ENCODE measurements at places on chromosomes 13 and 19.

GRCh38 chr13:42891591-42891990, 100.5 kb downstream of the EPSTI1 start:
- no peak for DNase-seq

GRCh38 chr13:113125506-113126264, 3.1 kb downstream of the F10 start:
- DNase-seq: no peak

DNA sequence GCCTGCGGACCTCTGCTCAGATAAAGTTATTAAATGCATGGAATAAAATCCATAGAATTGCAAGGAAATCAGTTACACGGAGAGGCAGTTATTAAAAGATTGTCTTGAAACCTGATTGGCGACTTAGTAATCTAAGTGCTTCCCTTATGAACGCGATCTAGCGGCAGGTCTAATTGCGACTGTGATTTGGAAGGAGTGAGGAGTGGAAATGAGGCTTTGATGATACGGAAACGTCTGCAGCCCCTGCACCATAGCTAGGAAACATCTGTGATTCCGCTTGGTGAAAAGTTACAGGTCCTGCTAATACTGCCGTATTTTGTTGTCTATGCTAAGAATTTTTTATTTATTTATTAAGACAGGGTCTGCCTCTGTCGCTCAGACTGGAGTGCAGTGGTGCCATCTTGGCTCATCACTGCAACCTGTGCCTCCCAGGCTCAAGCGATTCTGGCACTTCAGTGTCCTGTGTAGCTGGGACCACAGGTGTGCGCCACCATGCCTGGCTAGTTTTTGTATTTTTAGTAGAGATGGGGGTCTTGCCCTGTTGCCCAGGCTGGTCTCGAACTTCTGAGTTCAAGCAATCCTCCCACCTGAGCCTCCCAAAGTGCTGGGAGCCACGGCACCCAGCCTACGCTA, 887 bp downstream of the NDUFS7 start:
- DNase-seq: no peak

GRCh38 chr19:42113641-42114348, 18.5 kb downstream of the POU2F2 start:
- no peak for DNase-seq

DNA sequence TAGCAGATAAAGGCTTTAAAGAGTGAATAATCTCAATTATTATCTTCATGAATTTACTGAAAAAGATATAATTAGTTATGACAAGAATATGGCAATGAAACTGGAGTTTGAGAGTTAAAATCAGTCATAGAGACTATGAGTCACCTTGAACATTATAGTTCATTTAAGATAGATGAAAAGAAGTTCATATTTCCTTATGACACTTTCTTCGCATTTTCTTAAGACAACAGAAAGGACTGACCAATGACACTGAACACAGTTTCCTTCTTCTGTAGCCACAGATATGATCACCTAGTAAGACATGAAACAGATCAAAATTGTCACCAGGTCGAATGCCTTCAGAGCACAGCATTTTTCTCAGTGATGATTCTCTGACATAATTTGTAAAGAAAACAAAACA, 202.1 kb downstream of the KLF12 start:
- DNase-seq: no peak

GRCh38 chr13:95485518-95486144, 66.9 kb upstream of the CLDN10 start:
- no peak for DNase-seq

GRCh38 chr13:26024558-26024957, 27.3 kb downstream of the SHISA2 start:
- DNase-seq: no peak

- no peak for DNase-seq
These were observed 26.8 kb upstream of the ACOD1 start for GRCh38 chr13:76921516-76921915.

DNA sequence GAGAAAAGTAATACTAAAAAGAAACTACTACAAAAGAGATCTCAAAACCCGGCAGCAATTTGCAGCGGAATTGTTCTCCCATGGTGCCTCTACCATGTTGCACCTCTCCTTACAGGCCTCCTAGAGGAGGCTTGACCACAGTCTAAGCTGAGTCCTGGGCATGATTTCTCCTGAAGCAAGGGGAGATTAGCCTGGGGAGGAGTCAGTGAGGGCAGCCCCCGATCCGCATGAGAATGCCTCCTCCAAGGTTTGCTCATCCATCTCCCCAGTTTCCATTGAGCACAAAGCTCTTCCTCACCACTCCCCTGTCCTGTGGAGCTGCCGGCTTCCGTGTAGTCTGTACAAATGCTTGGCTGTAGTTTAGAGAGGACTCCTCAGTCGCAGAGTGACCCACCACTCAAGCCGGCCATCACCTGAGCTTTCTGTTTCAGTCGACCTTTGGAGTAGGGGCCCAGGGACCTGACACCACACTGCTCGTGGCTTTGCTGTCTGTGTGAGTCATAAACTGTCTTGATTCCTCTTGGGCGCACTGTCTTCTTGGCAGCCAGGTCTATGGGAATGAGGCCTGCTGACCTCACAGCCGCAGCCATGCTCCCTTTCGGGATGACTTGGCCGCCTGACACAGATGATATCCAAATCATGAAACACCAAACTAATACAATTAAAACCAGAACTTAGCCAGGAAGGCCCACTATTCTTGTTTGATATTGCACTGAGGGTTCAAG, 72.3 kb downstream of the C1QTNF9 start:
- DNase-seq: no peak

DNA sequence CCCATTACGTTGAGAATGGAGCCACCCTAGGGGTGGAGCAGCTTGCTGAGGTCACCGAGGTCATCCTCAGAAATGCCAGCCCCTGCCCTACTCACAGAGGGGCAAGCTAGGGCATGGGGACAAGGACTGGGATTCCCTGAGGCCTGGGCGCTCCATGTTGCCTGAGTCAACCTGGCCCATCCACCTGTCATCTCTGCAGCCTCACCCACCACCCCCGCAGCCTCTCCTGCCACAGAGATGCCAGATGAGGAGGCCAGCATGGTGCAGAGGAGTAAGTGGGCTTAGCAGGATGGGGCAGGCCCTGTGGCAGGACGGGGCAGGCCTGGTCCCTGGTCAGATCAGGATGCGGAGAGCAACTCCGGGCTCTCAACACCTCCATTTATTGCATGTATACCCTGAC, 9.5 kb downstream of the NKPD1 start:
- no peak for DNase-seq

DNA sequence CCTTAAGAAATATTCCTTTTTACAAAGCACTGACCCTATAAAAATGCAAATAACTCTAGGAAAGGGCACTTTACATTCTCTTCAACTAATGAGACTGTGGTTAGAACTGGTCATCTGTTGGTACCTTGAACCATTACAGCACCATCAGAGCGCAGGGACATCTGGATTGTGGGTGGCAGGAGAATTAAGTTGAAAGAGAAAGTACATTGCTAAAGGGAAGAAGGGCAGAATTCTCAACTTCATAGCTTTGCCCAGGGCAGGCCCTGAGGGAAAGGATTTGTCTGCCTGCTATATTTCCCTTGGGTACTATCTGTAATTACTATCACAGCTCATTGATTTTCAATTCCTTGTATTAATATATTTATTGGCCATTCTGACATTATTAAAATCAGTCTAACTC, 196.8 kb downstream of the KLF12 start:
- no peak for DNase-seq

DNA sequence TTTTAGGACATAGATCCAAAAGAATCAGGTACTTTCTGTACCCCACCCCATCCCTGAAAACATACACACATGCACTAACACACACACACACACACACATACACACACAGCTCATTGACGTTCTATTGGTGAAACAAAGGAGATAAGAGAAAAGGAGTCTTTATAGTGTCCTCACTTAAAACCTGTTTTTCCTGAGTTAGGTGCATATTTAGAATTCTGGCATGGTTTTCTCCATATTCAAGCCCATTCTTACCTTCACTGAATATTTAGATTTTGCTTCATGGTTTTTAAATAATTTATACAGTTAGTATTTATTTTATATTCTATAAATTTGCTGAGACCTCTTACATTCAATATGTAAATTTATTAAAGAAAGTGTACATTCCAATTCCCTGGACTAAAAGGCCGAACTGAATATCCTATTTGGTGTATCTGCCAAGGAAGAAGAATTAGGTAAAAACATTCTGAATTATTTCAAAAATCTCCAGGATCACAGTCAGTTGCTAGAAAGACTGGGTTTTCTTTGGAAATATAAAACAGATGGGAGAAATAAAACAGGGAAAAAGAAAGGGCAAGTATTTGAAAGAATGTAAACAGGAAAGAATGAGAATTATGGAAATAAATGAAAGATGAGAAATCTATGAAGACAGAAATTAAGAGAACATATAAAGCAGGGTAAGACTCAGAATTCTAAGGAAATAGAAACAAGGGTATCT, 556.2 kb downstream of the KCTD12 start:
- DNase-seq: no peak

DNA sequence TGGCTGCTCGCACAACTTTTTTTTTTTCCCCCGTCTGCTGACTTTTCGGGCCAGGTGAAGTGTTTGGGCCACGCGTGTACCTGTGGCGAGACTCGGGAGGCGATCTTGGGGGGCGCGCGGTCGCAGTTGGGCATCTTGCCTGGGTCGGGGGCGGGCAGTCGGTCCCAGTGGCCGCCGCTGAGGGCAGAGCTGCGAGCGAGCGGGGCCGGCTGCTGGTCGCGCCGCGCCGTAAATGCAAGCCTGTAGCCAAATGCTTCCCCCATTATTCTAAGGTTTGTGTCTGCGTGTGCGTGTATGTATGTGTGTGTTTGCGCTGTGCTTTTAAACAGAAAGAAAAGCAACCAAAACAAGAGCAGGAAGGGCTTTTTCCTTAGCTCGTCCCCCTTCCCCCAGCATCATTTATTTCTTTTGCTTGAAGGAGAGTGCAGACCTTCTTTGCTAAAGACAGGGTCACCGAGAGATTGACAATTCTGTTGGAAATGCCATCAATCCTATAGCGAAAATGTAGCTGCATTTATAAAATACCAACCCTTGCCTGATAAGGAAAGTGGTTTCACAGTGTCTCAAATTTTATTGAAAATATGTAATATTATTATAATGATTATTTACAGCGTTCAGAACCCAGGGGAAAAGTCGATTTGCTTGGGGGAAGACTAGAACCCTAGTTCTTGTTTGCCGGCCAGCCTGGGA, 143.2 kb upstream of the ZNF536 start:
- DNase-seq: peak; percentile 31

DNA sequence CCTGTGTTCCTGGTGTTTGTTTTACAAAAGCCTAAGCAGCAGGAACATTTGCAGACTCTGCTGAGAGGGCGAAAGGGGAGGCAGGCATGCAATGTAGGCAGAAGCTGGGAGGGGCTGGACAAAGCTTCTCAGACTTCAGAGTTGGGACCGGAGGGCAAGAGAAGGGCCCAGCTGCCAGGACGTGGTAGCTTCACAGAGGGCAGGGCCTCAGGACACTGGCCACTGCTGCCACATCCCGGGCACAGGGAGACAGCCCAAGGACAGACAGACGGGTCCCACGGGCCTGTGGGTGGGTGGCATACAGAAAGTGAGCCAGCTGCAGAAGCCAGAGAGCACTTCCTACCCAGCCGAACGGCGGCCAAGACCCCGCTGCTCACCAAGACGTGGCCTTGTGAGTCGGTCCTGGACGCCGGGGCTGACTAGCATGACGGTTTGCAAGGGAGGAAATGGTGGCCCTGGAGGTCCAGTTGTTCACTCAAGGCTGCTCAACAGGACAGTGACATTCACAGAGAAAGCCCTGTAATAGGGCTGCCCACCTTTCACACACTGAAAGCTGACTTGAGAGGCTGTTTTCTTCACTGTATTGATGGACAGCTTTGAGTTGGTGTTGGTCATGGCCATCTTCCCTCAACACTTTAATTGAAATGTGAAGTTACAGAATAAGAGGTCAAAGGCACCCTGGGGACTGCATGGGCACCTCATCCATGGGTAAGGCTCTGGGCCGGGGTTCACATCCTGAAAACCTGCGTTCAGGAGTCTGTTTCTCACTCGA, 23.7 kb upstream of the TFDP1 start:
- DNase-seq: no peak

- DNase-seq: peak; percentile 64
These were observed 5.2 kb downstream of the LCP1 start for GRCh38 chr13:46176756-46177155.

DNA sequence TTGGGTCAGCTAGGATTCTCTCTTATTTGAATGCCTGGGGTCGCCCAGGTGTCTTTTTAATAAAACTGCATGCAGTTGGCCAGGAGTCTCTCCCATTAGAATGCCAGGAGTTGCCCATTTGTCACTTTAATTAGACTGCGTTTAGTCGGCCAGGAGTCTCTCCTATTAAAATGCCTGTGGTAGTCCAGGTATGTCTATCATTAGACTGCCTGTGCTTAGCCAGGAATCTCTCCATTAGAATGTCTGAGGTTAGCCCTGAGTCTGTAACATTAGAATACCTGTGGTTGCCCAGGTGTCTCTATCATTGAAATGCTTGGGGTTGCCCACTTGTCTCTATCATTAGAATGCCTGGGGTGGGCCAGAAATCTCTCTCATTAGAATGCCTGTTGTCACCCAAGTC, 1470.9 kb downstream of the UQCRFS1 start:
- DNase-seq: no peak

DNA sequence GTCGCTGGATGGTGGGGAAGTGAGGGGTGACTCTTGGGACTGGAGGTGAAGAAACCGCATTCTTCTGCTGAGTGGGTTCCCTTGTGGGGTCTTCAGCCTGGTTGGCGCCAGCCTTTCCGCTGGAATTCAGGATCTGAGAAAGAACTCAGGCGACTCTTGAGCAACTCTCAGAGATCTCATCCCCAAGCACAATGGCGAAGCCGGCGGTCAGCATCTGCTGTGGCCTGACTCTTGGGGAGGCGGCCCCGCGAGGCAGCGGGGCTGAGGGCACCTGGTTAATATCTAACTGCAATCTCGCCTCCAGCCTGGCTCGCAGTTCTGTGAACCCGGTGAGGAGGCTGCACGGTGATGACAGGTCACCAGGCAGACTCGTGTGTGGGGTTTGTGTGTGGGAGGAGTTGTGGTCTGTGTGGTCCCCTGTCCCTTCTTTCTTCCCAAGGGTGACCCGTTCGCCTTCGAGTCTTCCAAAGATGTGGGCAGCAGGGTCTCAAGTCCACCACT, 883 bp downstream of the ZNF441 start:
- peak; percentile 16 for DNase-seq

GRCh38 chr13:75115171-75115570, 366.8 kb downstream of the TBC1D4 start:
- no peak for DNase-seq

Data from Ammon's horn (tissue), 1 donor.